Naive thymus-derived CD4-positive, alpha-beta T cell (primary cell): ENCODE measurements at places on chromosomes 4 and X. TPM values are rescaled to one million over a fixed set of nuclear protein-coding genes. Genes with fewer than 3 reads are reported as not detected.

- no peak for DNase-seq
Measured at GRCh38 chr4:168522356-168522755, 25.5 kb downstream of the PALLD start.

DNA sequence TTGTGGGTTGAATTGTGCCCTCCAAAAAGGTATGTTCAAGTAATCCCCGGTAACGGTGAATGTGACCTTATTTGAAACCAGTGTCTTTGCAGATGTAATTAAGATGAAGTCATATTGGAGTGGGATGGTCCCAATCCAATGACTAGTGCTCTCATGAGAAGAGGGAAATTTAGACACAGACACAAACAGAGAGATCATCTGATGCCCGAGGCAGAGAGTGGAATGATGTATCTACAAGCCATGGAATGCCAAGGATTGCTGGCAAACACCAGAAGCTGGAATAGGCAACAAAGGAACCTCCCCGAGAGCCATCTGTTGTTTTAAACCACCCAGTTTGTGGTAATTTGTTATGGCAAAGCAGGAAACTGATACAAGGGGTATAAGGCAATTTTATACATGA, 35.1 kb downstream of the RPS6KA3 start:
- DNase-seq: no peak

DNA sequence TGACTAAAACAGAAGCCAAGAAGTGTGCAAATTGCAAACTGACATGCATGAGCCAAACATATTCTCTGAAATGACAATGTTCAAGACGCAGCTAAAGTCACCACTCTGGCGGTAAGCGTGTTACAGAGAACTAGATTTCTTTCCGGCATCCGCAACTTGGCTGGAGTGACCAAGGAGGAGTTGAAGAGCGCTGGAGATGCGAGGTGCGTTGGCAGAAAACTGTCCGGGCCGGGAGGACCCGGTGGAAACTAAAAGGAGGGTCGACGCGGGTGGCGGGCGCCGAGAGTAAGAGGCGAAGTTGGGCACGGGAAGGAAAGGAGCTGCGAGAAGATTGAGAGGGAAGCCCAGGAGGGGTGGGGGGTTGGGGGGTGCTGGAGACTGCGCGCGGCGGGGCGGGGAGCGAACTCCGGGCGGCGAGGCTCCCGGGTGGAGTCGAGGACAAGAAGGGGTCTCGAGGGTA, 807 bp downstream of the SEL1L3 start:
- DNase-seq: peak; percentile 15

DNA sequence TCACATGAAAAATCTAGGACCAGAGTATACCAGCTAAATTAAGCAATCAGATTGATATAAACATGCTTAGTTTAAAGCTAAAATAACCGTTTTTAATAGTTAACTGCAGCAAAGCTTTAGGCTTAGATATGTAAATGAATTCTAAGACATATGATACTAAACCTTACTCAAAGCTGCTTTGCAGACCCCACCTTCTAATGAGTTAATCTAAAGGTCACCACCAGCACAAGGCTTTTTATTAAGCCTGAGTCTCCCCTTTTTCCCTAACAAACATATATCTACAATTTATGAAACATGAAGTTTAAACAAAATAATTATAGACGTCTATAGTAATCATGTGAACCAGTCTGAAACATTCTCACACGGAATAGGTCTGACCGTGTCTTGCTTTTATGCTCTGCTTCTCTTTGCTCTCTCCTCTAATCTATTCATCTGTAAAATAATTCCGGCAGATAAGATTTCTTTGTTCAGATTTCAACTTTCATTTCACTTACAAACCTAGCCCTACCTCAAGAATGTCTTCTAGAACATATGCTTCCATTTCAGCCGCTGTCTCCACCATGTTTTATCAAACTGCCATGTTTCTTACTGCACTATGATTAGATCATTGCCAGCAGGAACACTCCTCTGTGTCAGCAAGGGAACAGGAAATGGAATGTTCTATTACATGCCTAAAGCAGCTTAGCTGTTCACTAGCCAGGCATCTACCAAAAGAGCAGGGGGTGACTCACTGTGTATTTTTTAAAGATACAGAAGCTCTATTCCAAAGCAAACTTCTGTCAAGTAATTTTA, 35.9 kb downstream of the ANKRD17 start:
- DNase-seq: peak; percentile 80

USP26 gene
- not detected for total RNA-seq

DNA sequence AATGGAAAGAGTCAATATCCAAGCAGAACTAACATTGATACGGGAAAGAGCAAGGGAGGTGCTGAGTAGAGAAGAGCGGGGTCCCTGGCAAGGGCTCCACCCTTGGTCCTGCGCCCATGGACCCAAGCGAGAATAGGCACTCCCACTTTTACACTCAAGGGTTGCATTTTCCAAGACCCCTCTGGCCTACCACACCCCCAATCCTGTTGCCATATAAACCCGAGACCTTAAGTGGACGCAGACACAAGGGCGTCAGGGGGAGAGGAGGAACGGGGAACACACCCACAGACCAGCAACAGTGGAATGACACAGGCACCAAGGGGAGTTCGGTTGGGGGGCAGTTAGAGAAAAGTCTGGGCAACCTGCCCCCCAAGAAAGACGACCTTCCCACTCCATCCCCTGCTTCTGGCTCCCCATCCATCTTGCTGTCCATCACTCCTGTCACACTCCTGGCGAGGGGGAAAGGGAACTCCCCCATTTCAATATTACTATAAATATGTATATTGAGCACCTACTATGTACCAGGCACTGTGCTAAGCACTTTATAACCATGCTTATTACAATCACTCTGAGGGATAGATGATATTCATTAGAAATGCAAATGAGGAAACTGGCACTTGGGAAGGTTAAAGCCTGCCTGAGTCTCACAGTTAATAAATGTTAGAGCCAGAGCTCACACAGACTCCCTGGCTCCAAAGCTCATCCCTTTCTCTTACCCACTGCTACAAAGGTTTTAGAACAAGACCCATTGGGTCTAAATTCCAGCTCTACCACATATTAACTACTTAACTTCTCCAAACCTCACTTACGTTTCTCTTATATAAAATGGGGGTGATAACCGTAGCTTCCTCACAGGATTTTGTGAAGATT, 51.7 kb downstream of the SCD5 start:
- no peak for DNase-seq

MYOZ2 gene
- not detected for total RNA-seq

PRKG2 gene
- total RNA-seq: 0.19 TPM

- DNase-seq: no peak
Measured at GRCh38 chr4:186109245-186109644, 4.7 kb downstream of the FAM149A start.

GRCh38 chrX:5086388-5086787, 1142.3 kb downstream of the NLGN4X start:
- DNase-seq: no peak

DMRTC1B gene
- 1.6 TPM for total RNA-seq

DNA sequence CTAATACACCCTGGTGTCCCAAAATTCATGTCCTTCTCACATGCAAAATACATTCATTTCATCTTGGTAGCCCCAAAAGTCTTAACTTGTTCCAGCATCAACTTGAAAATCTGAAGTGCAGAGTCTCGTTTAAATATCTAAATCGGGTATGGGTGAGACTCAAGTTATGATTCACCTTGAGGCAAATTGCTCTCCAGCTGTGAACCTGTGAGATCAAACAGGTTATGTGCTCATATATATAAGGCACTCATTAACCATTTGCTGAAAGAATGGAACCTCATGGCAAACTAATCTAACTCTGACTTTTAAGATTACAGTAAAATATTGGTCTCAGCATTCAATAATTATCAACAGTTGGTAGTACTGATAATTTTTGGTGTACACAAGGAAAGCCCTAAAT, 55.5 kb downstream of the PDLIM5 start:
- no peak for DNase-seq

DNA sequence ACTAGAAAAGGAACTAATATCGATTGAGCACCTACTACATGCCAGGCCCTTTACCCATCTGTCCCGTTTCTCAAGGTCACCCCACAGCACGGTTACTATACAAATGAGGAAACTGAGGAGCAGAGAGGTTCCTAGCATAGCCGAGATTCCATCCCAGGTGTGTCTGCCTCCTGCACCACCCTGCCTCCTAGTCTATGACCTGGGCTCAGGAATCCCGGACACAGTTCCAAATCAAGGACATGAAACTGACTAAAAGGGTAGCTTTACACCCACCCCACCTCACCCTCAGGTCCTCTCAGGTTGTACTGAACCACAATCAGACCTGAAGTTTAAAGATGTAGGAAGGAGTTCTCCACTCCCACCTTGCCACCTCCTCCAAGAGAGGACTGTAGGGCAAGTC, 55.6 kb downstream of the APBB2 start:
- DNase-seq: no peak

DNA sequence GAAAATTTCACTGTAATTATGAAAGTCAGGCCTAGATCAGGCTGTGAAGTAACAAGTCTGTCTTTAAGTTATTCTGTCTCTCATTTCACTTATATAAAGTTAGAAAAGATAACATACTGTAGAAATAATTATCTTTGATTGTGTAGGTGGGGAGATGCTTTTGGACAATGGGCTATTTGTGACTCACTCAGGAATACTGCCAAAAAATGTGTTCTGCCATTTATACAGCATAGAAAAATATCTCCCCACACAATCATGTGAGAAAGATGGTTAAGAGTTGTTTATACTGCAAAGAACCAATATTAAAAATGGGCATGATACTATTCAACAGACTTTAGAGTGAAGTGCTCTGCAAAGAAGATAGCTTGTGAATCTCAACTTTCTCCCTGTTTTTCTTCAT, 95.0 kb upstream of the GABRA2 start:
- no peak for DNase-seq

GRCh38 chrX:26373829-26374228, 157.9 kb downstream of the MAGEB5 start:
- DNase-seq: no peak

CLGN gene
- not detected for total RNA-seq

DNA sequence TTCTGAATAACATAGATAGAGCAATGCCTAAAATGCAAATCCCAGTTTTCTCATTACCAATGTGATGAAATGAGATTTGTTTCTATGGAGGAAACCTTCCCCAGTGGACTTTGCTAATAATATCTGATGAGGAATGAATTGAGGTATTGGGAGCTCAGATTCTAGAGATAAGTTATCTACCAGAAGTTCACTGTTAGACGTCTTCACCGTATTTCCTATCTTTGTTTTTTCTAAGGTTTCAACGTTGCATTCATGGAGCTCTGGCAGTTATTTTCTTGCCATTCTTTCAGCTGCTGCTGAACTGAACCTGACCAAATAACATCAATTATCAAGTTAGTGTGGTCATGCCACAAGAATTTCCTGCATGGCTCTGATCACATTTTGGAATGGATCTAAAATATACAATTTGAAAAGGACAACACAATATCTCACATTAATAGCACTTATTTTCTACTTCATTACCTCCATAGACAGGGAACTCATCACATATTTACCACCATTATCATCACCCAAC, 511.8 kb upstream of the LCORL start:
- no peak for DNase-seq

ANKRD50 gene
- 3.5 TPM for total RNA-seq

GRCh38 chrX:11435568-11435967, 142.4 kb downstream of the AMELX start:
- no peak for DNase-seq

FOXP3 gene
- 1.8 TPM for total RNA-seq

TSPAN7 gene
- total RNA-seq: 0.27 TPM

TEX11 gene
- not detected for total RNA-seq

ASB9 gene
- total RNA-seq: 0.62 TPM

GRCh38 chr4:146640465-146641061, 1.9 kb downstream of the POU4F2 start:
- DNase-seq: no peak

DNA sequence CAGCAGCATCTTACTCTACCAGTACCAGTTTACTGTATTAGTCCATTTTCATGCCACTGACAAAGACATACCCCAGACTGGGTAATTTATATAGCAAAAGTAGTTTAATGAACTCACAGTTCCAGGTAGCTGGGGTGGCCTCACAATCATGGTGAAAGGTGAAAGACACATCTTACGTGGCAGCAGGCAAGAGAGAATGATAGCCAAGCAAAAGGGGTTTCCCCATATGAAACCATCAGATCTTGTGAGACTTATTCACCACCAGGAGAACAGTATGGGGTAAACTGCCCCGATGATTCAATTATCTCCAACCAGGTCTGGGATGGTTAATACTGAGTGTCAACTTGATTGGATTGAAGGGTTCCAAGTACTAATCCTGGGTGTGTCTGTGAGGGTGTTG, 69.3 kb downstream of the YIPF6 start:
- no peak for DNase-seq

F9 gene
- total RNA-seq: not detected

DNA sequence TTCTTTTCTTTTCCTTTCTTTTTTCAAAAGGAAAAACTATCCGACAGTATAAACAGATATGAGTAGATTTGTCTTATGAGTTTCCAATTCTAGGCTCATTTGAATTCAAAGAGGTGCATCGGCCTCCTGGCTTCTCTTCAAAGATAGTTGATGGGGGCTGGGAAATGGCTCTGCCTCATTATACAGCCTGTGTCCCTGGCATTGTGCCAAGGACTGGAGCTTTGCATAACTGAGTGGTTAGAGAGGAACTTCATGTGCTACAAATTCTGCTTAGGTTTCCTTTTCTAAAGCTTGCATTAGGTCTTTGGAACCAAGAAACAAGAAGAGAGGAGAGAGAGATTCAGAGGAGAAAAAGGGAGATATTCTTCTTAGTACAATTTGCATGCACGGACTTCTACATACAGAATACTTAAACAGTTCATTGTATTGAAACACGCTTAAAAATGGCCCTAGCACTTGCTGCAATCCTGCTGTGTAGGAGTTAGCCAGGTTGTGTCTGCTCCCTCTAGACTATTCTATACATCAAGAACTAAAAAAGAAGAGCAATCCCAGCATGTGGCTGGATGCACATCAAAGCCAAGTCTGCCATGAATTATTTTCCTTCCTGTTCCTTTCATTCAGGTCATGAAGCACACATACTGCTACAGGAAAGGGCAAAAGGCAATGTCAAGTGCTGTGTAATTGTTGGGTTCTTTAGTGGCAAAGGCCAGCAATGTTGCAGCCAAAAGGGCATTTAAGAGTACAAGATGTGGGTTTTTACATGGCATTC, 70.9 kb downstream of the INTS12 start:
- DNase-seq: no peak

DNA sequence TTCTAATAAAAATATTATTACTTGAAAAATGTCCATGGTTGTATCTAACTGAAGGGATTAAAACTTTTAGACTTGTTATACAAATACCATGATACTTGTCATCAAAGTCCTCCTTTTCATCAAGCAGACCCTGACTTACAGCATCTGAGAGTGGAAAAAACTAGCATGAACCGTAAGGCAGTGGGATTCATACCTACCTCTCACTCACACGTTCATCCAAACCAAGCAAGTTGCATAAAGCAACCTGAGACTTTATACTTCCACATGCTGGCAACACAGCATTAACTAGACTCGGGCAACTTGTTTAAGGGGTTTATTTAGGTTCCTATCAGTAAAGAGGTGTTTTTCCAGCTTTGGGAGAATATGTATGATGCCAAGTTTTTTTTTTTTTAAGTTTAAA, 22.6 kb upstream of the TLR7 start:
- no peak for DNase-seq

GRCh38 chr4:83378419-83378818, 43.8 kb upstream of the HPSE start:
- DNase-seq: no peak

- no peak for DNase-seq
Measured at GRCh38 chr4:38693569-38693968, 29.6 kb downstream of the KLF3 start.

GRCh38 chrX:130094696-130095095, 15.6 kb downstream of the ELF4 start:
- DNase-seq: no peak

- no peak for DNase-seq
Measured at GRCh38 chr4:139958739-139959098, 195.3 kb downstream of the MAML3 start.

LINC00632 gene
- 2.4 TPM for total RNA-seq
